ENCODE measurements at places on chromosomes 5 and 9.

DNA sequence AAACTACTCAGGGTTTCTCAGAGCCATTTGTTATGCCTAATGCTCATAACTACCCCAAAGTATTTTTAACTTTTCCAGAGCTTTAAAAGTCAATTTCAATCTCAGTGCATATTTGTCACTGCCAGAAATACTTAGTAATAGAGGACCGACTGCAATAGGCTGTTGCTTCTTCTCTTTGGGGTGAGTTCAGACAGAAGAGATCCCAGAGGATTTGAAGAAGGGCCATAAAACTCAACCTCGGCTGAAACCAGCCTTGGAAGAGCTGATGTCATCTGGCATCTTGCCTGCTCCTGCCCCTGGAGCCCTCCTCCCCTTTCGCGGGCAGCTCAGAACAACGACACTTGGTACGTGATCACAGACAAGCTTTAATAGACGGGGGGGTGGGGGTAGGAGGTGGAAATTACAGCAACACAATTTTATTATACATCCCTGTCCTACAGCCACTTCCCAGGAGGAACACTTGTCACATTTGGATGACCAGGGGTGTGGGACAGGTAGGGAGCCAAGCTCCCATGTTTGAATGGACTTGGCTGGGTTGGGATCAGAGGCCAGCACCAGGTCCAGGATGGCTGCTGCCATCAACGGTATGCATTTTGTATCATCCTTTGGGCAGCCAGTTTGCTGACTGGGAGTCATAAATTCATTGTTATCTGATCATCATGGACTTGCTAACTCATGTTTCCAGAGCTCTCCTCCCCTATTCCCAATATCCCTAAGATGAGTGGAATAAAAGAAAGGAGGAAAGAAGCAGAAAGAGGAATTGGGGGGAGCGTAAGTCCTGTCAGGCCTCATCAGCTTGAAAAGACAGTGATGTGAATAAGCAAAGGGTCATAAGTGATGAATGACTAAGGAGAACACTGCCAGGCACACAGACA is 186.6 kb upstream of the PANK3 start:
- no peak for DNase-seq

DNA sequence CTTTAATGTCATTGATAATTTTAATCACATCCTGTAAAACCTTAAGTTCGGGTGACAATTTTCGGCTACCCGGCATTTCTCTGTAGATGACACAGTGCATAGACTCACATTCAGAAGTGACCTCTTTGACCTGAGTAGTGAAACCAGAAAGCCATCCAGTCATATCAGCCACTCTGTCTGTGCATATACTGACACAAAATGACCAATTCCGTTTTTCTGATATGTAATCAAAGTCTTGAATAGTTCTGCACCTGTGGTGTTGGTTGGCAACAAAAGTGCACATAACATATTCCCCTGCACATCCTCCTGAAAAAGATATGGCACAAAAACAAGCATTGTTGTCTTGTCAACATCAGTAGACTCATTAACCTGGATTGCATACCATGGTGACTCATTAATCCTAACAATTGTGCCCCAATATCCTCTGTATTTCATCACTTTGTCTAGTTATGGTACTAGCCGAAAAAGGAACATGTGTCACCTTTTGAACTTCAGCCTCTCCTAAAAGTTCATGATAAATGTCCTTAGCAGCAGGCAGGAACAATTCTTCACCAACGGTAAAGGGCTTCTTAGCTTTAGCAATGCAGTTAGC is 4.6 kb upstream of the HNRNPA0 start:
- DNase-seq, result no peak

DNA sequence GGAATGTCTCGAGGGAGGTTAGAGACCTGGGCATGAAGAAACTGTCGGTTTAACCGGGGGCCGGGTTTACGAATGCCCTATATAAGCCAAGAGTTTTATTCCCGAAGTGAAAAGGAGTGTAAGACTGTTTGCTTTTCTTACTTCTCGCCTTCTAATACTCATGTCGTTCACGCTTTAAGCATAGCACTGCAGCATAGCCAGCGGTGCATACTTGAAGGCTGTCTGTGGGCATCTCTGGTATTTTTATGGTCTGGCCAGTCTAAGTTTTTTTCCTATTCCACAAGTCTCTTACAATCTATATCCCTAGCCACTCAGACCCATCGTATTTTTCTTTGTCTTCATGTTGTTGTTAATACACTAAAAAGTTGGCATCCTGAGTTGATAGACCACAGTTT is 1.2 kb downstream of the UHRF2 start:
- no peak for DNase-seq

DNA sequence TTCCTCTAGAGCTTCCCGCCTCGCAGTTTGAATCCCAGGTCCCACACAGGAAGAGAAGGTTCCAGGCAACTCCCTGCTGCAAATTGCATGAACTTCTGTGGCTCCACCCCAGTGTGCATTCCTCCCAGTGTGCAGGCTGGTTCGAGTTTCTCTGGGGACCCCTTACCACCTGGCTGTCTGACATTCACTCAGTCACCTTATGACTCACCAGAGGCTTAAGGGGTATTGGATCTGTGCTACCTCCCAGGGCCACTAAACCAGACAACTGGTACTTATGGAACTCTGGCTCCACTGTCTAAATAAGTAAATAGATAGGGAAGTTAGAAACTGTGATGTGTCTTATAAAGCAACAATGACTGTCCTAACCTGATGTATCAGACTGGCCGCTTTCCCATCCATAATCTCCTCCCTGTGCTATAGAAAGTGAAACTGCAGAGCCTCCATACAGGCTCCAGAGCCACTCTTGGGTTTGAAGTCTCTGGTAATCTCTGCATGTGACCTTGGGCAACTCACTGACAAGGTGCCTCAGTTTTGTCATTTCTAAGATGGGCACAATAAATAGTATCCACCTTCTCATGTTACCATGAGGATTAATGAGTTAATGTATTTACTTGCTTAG is 720.6 kb downstream of the SEMA5A start:
- no peak for DNase-seq

DNA sequence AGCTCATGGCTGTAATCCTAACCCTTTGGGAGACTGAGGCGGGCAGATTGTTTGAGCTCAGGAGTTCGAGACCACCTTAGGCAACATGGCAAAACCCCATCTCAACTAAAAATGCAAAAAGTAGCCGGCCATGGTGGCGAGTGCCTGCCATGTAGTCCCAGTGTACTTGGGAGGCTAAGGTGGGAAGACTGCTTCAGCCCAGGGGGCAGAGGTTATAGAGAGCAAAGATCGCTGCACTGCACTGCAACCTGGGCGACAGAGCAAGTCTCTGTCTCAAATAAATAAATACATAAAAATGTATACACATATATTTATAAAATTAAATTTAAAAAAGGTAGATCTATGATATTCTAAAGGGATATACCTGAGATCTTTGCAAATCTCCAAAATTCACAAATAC is 19.4 kb downstream of the ZBTB5 start:
- no peak for DNase-seq

DNA sequence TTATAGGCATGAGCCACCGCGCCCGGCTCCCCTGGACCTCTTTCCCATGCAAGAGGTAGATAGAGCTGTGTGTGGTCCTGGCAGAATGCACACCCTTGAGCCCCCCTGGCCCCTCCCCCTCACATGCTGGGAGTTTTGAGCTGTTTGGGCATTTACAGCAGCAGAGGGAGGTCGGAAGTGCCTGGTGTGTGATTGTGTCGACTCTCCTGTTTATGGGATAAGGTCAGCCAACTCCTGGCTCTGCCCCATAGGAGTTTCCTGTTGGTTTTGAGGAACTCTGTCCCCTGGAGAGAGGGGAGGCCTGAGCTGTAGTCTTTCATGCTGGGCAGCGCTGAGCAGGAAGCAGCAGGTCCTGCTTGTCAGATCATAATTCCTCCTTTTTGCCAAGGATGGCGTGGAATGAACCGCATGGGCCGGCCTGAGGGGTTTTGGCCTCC is 6.0 kb downstream of the LRRC8A start:
- no peak for DNase-seq

DNA sequence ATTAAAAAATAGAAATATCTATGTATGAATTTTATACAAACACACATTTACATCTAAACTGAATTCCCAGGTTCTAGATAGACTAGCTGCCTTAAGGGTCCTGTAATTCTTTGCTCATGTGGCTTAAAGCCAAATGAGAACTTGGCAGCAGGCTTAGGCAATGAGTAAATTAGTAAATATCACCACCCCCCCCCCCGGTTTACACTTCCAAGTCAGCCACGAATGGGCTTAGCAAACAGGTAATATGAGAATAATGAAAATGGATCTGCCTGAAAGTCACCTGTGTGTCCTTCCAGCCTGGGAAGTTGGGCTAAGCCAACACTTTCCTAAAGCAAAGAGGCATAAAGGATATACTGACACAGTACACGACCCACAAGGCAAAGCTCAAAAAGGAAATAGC is 108.6 kb downstream of the KLHL3 start:
- no peak for DNase-seq

DNA sequence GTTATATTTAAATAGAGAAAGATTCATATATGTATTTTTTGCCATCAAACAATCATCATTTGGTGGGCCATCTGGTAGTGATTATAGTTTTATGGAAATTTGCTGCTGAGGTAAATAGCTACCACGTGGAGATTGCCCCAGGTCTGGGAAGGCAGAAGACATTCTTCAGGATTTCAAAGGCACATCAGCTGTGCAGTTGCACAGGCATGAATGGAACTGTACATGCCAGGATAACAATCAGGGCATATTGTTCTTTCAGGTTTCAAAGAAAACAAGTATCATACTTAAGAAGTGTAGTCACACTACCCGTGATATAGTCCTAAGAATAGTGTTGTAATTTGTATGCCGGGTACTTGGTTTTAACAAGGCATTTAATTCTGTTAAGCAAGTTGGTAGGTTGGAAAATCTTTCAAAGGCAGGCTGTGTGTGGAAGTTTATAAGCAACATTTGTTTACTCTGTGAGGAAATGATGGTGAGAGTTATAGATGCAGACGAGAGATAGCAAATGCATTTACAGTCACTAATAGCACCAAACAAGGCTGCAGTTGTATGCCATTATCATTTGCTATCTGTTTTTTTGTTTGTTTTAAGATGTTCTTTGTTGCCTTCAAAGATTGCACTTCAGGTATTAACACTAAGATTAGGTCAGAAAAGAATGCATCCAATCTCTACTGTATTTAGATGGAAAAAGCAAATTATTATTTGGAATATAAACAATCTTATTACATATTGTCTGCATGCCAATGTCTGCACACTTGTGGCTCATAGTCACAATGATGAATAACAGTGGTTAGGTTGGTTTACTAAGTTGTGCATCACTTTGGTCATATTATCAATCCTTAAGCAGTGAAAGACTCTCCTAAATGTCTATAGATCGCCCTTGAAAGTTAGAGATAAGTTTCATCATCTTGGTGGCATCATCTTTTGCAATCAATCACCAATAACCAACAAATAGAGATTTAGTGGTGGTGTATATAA is 55.3 kb downstream of the RPS23 start:
- DNase-seq, result no peak

- DNase-seq, result no peak
Observed at GRCh38 chr5:35852084-35852734, 4.5 kb upstream of the IL7R start.

- DNase-seq, result no peak
Observed at GRCh38 chr9:137365552-137366444, 57.2 kb downstream of the EXD3 start.

DNA sequence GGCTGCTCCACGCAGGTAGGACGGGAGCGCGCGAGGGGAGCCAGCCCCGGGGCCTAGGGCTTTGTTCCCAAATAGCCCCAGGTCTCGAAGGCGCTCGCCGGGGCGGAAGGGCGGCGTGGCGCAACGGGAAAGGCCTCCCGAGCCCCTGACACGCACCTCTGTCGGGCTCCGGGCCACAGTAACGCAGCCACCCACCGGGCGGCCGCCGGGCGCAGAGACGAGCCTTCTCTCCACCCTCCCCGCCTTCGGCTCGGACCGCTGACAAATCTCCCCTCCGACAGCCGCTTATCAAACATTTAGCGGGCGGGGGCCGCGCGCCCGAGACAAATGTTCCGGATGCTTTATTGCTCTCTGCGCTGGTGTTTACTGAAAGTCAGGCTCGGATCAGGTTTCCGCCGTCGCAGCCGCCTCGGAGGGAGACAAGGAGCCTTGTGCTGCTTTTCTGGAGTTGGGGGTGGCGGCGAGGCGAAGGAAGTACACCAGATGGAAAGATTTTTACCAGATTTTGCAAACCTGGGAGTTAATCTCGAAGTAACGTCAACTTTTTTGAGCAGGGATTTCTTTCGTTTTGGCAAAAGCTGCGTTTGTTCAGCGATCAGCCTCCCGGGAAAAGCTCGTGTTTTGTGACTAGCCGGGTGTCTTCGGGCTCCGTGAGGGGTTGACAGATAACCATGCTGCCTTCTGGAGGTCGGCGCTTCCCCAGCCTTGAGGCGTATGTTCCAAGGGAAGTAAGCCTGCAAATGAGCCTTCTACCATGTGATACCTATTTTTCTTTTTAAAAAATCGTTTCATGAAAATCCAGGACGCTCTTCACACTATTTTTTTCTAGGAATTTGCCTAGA is 950 bp downstream of the RGMB start:
- no peak for DNase-seq

GRCh38 chr9:125655691-125656410 is 51.2 kb downstream of the MAPKAP1 start:
- DNase-seq, result no peak

DNA sequence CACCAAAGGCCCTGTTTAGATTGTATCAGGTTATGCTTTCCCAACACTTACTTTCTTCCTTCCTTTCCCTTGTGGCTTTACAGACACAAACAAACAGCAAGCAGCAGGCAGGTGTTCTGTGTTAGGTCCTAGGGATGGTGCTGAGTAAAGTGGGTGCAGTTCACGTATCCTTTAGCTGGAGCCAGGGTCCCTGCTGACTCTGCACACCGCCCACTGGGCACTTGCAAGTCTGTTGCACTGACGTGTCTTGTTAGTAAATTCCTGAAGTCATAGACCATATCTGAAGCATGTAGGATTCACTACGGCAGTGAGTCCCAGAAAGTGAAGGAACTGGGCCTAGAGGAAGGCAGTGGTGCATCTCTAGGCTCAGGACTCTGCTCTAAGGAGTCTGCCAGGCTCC is 96.5 kb downstream of the DAPK1 start:
- no peak for DNase-seq

GRCh38 chr9:74907085-74907484 is 19.4 kb upstream of the TRPM6 start:
- DNase-seq, result no peak
